ENCODE measurements at places on chromosomes 5 and 9.

- DNase-seq, result no peak
These were observed 131.7 kb downstream of the PAPPA start for GRCh38 chr9:116285320-116285719.

DNA sequence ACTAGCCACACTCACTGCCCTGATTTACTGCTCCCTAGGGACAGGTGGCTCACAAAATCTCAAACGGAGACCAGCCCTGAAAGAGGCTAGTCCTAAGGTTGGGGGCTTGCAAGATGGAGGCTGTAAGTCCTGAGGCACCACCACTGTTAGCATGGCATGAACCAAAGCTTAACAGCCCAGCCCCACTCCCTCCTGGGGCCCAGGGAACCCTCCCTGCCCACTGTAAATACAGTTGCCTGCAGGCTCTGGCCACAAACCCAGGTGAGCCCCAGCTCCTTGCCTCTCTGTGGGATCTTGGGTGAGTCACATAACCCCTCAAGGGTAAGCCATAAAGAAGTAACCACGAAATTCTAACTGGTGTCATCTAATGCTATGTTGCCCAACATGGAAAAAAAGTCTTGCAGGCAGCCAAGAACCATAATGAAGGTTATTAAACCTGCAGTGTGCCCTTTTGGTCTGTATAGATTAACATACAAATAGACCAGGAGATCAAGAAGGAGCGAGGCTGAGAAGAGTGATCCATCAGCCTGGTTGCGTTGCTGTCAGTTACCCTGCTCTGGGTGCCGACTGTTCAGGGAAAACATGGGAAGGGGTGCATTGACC is 1.7 kb upstream of the POMT1 start:
- DNase-seq, result peak; percentile 70

- peak; percentile 62 for DNase-seq
These were observed 61.6 kb upstream of the ANGPTL2 start for GRCh38 chr9:127183814-127184582.

DNA sequence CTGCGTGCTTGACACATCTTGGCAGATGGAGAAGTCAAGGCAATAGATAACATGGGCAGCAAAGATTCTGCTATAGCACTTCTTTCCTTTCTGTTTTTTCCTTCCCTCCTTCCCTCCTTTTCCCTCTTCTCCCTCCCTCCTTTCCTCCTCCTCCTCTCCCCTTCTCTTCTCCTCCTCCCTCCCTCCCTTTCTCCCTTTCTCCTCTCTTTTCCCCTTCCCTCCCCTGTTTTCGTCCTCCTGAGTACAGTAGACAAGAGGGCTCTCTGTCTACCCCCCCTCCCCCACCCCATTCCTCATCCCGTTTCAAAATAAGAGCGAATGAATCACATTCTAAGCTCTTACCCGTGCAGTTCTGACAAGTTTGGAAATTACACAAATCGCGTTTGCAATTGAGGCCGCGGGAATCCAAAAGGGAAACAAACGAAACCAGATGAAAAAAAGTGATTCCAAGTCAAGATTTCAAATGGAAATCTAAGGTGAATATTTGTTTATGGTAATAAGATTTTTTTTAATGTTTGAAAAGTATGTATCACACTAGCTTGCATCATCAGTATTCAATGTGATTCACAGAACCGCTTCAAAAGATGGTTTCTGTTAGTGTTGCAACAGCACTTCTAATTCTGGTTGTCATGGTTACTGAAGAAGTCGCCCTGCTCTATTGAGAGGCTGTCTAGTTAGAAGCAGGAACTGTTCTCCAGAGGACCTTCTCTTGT is 1.3 kb downstream of the NIM1K start:
- DNase-seq, result peak; percentile 98

DNA sequence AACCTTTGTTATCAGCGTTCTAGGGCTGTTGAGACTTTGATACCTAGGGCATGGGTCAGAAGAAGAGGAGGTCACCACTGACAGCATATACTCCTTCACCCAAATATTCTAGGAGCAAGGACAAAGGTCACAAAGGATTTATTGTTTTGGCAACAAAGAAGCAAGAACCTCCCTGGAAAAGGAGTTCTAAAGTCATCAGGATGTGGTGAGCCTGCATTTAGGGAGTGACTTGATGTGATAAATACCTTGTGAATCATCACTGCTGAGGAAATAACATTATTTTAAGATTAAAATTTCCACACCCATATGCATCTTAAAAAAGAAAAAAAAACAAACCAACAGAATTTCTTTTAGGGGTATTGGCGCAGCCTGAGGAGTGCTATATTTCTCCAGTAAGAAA is 13.9 kb downstream of the IFNA1 start:
- DNase-seq, result no peak
